Effector CD4-positive, alpha-beta T cell (primary cell): ENCODE measurements at places on chromosomes 3 and 15.

DNA sequence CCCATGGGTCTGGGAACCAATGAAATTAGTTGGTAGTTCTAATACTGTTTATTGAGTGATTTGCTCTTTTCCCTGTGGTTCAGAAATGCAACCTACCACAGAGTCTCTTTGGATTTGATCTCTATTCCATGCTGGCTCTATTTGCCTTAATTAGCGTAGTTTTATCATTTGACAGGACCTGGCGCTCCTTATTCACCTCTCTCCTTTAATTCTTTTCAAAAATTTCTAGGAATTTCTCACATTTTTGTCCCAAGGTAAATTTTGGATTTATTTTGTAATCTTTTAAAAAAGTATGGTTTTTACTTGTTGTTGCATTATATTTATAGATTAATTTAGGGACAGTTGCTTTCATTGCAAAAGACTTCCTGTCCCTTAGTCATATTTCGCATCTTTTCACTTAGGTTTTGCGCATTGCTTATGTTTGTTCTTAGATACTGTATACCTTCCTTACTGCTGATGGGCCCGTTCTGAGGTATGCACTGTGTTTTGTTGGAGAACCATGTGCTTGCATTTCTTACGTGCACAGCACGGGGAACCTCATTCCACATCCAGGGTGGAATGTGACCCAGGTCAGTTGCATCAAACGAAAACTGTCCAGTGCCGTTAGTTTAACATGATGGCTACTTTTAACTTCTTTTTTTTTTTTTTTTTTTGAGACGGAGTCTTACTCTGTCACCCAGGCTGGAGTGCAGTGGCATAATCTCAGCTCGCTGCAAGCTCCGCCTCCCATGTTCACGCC lies 27.0 kb downstream of the SENP5 start:
- no peak for DNase-seq

DNA sequence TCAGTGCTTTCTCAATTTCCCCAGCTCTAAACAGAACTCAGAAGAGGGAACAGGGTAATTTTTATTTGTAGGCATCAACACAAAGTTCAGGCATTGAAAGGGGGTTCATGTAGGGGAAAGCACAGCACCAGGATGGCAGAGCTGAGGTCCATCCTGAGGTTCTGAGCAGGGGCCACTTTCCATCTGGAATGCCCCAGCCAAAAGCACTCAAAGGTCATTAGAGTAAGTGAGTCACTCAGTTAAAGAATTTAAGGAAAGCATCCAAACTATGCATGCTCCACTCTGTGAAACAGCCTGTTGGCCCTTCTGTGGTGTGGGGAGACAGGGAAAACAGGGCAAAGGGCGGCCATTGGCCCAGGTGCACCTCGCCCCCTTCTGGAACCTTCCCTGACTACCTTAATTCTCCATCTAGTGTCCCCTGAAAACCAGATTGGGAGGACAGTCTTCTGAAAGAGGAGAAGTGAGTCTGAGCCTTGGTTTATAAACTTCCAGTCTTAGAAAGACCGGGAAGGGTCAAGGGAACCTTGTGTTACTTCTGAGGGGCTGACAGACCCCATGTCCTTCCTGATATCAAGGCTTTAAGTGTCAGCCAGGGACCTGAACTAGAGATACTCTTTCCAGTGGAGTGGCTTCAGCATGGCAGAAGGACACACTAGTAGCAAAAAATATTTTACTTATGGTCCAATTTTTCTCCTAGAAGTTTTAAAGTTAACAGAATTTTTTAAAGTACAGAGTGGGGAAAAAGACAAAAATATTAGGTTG lies 133.3 kb downstream of the MYLK start:
- DNase-seq = no peak

DNA sequence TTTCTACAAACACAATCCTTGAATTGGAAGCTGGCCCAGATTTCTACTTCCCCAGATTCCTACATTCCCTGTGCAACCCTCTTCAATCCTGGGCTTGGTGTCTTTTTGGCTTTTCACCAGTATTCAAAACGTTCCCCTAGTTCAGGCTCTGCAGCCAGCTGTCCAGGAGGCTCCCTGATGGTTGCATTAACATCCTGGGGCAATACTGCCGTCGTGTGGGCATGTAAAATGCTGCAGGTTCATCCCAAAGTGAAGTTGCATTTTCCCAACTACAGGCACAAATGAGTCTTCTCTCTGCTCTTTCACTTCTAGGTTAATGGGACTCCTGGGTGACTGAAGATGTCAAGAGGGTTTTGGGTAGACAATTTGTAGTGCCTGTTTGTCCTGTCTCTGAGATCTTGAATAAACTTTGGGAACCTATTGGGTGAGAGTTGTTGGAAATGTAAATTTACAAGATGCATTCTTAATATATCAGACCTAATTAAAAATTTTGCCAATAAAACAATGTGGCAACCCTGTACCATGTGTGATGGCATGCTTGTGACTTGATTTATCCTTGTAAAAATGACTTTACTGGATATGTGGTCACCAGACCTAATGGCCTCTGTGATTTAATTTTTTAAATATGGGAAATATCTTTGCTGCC lies 28.6 kb downstream of the SOX14 start:
- no peak for DNase-seq

DNA sequence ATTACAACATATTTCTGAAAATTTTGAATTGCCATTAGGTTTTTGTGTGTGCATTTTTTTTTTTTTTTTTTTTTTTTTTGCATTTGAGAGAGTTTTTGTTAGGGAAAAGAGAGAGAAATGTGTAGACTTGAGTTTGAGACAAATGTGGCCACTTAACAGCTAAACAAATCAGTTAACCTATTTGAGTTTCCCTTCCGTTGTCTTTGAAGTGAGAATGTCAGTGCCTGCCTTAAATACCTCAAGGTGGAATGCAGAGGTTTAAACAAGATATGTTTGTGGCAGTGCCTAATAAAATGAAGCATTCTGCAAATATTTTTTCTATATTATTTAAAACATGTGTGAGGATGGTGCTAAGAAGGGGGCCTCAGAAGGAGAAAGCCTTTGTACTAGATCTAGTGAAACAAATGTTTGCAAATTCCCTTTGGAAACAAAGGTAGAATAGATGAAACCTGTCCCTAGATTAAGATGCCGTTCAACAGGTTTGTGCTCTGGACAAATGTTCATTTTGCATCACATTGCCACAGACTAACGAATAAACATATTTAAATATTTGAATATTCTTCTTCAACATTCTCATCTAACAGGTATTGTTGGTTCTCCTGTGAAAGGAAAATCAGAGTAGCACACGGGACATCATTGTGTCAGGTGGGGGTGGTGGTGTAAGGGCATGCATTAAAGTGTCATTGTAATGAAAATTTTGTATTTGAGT lies 80.7 kb downstream of the SATB1 start:
- no peak for DNase-seq

- no peak for DNase-seq
These were observed 96.2 kb upstream of the TRPM1 start for GRCh38 chr15:31197497-31198414.

GRCh38 chr3:24595796-24596195 lies 101.1 kb upstream of the THRB start:
- DNase-seq = no peak

GRCh38 chr15:63189941-63190768 lies 749 bp downstream of the RAB8B start:
- DNase-seq = no peak

DNA sequence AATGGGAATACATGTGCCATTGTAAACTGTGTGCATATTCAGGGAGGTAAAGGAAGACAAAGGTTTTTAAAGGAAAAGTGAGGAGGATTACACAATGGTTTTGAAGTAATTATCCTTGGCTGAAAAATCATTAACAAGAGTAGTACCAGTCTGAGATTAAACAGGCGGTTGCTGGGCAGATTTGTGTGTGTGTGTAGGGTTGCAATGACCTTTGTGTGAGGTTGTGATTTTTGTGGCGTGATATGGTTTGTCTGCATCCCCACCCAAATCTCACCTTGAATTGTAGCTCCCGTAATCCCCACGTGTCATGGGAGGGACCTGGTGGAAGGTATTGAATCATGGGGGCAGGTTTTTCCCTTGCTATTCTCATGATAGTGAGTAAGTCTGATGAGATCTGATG lies 7.0 kb downstream of the DLEC1 start:
- no peak for DNase-seq

DNA sequence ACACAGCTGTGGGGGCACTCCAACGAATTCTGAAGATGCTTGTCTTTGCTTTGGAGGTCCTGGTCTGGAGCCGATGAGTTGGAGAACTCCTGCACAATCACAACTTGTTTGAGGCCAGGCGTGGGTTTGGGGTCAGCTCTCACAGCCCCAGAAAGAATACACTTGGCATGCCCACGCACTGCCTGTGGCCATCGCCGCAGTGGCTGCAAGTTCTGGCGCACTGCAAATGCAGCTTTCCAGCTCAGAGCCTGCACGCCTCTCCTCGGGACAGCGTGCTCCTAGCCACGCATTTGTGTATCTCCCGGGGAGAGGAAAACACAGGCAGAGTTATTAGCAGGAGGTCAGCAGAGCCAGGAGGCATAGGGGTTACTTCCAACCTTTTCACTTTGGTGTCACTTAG lies 282.7 kb downstream of the ADAMTS17 start:
- DNase-seq = no peak

DNA sequence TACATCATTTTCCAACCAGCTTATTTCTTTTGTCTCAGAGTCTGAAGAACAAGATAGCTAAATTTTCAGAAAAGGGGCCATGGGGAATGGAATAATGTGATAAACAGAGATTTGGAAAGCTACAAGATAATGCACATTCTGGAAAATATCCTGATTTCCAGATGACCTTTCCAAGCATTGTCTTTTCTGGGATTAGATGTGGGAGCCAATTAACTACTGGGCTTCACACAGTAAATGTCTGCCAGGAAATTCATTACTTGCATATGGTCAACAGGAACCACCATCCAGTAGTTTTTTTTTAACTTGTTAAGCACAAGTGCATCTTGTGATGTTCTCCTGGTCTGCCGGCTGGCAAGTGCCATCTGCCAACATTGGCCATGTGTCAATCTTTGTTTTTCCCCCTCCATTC lies 131.1 kb upstream of the BFSP2 start:
- DNase-seq = no peak

DNA sequence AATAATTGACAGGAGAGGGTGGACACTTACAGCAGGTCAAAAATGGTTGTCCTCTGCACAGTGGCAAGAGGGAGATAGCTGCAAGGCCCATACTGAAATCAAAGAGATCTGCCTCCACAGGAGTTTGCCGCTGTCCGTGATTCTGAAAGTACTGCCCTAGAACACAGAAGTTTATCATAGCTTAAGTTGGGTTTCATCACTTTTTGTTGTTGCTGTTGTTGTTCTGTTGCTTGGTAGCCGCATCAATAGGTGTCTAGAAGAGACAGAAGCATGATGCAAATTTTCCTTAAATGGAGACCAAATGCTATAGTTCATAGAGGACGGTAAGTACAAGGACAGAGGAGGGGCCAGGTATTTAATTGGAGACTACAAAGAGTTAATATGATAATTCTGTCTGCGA lies 120.0 kb upstream of the MRPL3 start:
- DNase-seq = no peak

DNA sequence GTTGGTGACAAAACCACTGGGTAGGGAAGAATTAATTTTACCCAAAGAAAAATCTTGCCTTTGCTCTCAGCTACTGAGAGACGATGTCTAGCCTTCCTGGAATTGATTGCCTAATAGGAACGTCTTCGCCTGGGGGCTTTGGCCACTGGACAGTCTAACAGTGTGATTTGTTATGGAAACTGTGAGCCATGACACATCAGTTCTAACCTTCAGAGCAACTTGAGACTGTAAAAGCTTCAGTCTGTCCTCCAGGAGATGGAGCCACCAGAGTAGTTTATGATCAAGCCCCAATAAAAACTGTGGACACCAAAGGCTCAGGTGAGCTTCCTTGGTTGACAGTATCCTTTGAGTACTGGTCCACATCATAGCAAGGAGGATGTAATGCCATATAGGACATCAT lies 235.8 kb upstream of the TMCO5A start:
- DNase-seq = no peak

GRCh38 chr3:97949743-97950142 lies 22.5 kb downstream of the RIOX2 start:
- no peak for DNase-seq

DNA sequence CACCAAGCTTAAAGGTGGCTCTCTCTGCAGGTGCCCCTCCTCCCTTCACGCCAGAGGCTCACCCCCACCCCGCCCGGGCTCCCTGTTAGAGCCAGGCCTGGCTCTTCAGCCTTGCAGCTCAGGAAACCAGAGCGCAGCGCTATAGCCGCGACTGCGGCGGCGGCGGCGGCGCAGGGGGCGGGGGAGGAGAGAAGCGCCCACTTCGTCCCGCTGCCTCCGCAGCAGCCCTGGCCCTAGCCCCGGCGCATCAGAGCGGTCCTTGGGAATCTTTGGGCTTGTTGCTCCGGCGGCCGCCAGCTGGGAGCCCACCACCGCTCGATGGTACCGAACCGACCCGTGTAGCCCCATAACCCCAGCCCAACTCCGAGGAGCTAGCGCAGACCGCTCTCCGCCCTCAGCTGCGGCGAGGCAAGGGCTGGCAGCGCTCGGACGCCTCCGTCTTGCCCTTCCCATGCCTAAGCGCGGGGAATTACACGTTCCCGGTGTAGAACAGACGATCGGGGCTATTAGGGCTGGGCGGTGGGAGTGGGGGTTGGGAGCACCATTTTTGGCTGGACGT lies 1.2 kb downstream of the RASGRF1 start:
- no peak for DNase-seq

DNA sequence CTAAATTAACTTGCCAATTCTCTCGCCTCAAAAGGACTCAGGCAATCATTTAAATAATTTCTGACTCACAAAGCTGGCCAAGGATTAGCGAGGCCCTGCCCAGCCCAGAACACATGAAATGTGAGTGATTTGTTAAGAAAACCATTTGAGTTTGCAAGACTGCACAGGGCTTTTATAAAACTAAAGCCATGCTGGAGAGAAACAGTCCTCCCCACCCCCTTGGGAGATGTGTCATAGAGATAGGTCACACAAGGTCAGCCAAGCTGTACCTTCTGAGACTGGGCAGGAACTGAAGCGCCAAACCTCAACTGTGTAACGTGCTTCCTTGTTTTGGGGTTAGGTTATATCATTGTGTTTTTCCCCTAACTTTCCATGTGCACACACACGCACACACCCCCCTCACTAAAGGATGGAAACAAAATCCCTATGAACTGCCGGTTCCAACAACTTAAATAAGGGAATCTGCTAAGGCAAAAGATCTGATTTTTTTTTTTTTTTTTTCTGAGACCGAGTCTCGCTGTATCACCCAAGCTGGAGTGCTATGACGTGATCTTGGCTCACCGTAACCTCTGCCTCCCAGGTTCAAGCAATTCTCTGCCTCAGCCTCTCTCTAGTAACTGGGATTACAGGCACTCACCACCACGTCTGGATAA lies 8.1 kb downstream of the SPATA12 start:
- no peak for DNase-seq
